Natural killer cell (primary cell): ENCODE measurements at places on chromosomes 12 and 14. TPM values are rescaled to one million over a fixed set of nuclear protein-coding genes. Genes with fewer than 3 reads are reported as not detected.

TSHR gene
- not detected for total RNA-seq

SPATA7 gene
- 3.2 TPM for total RNA-seq

SMAGP gene
- total RNA-seq = 6.5 TPM

RERG gene
- total RNA-seq = not detected

LRTM2 gene
- total RNA-seq = not detected
